Immature natural killer cell (primary cell): ENCODE measurements at places on chromosomes 5 and 9. TPM values are rescaled to one million over a fixed set of nuclear protein-coding genes. Genes with fewer than 3 reads are reported as not detected.

The ANKRD18A gene
- polyA plus RNA-seq: not detected

The ANKRD55 gene
- not detected for polyA plus RNA-seq

The ERAP2 gene
- polyA plus RNA-seq: 129 TPM

DNA sequence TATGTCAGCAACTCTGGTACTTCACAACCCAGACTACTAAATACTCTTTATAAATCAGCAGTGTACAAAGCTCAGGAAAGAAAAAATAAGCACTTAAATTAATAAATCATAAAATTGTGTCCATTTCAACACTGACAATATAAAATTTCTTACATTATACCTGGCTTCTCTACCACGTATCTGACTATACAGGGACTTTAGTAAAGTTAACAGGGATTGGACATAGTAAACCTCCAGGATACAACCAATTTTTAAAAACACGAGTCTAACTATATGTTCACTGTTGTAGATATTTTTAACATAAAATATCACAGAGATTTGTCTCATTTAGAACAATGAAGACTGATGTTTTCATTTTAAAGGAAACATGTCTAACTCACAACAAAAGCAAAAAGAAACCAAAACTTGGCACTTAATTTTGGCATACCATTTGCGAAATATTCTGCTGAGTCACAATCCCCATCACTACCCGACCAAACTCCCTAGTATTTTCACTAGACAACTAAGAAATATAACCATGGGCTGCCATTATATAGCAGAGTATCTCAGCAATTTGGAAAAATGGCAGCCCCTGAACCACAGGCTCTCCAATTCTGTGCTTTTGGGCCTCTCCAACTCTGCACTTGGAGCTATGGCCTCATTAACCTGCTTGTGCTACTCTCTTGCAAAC is 14.4 kb downstream of the FAM169A start:
- H3K36me3 ChIP-seq: no peaks in the 10 kb centered on the region
- H3K4me1 ChIP-seq: peaks cover 65% of the 10 kb centered on the region
- peak overlapping the region; percentile 82 for H3K27ac ChIP-seq
- no peaks in the 10 kb centered on the region for H3K27me3 ChIP-seq
- peak; percentile 31 for DNase-seq

GRCh38 chr5:135157421-135158313 is 123.6 kb upstream of the PITX1 start:
- no peaks in the 10 kb centered on the region for H3K36me3 ChIP-seq
- peaks cover 3% of the 10 kb centered on the region for H3K27me3 ChIP-seq
- no peak overlapping the region for H3K27ac ChIP-seq

GRCh38 chr9:37668116-37668601 is 17.4 kb downstream of the FRMPD1 start:
- no peaks in the 10 kb centered on the region for H3K4me1 ChIP-seq
- H3K27me3 ChIP-seq: peaks cover 4% of the 10 kb centered on the region
- H3K36me3 ChIP-seq: no peaks in the 10 kb centered on the region
